Fibroblast of skin of left quadriceps (primary cell): ENCODE measurements at places on chromosomes 6 and 20.

DNA sequence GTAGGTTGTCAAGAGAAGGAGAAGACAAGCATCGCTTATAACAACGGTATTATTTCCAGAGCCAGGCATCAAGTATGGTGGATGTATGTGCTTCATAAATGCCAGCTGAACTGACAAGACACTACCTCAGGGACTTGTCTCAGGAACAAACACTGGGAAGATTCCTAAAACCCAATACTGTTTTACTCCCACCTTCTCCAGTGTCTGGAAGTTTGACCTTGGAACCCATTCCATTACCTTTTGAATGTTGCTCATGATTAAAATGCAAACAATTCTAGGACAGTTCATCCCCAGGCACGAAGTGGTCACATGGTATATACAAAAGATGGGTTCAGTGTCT lies 300.1 kb downstream of the ADGB start:
- DNase-seq = no peak

DNA sequence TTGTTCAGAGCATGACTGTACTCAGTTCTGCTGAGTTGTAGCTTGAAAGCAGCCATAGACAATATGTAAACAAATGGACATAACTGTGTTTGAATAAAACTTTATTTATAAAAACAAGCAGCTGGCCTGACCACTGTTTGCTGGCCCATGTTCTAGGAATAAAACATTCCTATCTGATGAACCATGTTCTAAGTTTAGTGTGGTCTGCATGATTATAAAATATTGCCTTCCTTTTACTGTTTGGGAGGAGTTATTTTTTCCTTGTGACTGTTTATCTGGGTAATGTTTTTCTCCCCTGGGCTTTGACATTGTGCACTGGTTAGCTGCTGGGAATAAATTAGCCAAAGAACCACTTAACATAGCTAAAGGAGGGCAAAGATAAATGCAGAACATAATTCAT lies 55.1 kb downstream of the CDS2 start:
- DNase-seq = peak; percentile 18

DNA sequence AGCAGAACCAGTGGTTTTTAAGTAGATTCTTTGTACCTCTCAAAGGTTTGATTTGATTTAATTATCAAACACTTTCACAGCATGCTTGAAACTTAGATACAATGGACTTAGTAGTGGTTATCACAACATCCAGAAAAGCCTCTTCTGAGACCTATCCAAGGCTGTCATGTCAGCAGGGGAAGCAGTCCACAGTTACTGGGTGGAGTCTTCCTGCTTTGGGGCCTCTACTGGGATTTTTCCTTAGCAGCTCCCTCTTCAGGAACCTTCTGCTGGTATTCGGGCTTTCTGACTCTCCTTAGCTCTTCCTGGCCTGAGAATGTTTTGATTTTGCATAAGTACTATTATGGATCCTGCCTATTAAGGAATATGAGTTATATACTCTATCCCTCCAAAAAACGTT lies 36.0 kb downstream of the ARFGEF2 start:
- DNase-seq = no peak

DNA sequence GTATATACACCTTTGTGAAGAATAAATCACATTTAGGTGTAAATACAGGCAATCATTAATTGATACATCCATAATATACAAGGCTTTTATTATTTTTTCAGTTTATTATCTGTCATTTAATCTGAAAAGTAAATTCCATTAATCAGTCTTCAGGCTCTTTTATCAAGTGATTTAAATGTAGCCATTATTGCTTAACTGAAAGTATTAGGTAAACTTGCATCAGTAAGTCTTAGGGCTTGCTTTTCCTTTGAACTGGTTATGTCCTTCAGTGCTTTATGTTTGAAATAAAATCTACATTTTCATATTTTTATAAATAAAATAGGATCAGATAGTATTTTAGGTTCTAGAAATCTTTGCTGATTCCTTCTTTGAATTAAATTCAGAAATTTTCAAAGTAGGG lies 4.1 kb downstream of the TPBG start:
- no peak for DNase-seq

GRCh38 chr6:80541181-80541580 lies 434.7 kb downstream of the BCKDHB start:
- peak; percentile 82 for DNase-seq

- no peak for DNase-seq
Observed at GRCh38 chr20:5608442-5609161, 141.6 kb upstream of the SHLD1 start.

DNA sequence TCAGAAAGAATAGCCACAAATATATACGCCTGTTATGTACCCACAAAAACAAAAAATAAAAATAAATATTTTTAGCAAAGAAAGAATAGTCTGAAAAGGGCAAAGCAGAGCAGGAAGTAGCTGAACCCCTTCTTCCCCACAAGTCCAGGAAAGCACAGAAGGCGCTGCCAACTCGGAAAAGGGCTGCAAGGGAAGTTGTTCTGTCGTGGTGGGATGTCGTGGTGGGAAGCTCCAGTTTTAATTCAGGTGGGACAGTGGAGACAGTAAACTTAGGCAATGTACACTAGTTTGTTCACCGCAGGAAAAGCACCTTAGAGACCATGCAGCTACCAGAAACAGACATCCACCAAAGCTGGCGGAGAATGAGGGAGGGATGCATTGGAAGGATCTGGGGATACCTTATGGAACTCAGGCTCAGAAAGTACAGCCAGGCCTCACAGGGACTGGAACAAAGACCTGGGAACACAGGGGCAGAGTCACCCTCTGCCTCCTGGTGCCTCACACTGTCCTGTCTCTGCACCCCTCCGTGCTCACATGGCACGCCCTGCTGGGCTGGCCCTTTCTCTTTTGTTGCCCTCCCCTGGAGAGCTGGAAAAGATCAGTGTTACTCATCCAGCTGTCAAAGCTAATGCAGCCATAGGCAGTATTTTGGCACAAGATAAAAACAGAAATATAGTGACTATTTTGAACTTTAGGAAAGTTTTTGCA lies 3.3 kb upstream of the APMAP start:
- no peak for DNase-seq

GRCh38 chr20:58150772-58151171 lies 77.7 kb downstream of the ANKRD60 start:
- DNase-seq = no peak

GRCh38 chr6:155185544-155185943 lies 78.3 kb upstream of the CLDN20 start:
- no peak for DNase-seq

GRCh38 chr20:59525500-59526241 lies 78.7 kb upstream of the PHACTR3 start:
- peak; percentile 22 for DNase-seq

GRCh38 chr6:25032934-25033333 lies 97.2 kb upstream of the RIPOR2 start:
- DNase-seq = no peak

GRCh38 chr6:30163090-30163917 lies at the start of gene TRIM15:
TSS of gene TRIM15 (plus strand) at chr6:30163546. CDS start at chr6:30163685, 139 bp downstream.
- DNase-seq = no peak

GRCh38 chr20:46229478-46230105 lies 78.7 kb downstream of the CDH22 start:
- no peak for DNase-seq

- no peak for DNase-seq
Observed at GRCh38 chr6:49052901-49053300, 410.2 kb downstream of the MMUT start.

GRCh38 chr6:166904101-166904746 lies 52.1 kb downstream of the RNASET2 start:
- DNase-seq = no peak

GRCh38 chr20:8457978-8458377 lies 325.9 kb downstream of the PLCB1 start:
- DNase-seq = no peak

- DNase-seq = no peak
Observed at GRCh38 chr20:57693002-57693582, 16.7 kb downstream of the PMEPA1 start.

DNA sequence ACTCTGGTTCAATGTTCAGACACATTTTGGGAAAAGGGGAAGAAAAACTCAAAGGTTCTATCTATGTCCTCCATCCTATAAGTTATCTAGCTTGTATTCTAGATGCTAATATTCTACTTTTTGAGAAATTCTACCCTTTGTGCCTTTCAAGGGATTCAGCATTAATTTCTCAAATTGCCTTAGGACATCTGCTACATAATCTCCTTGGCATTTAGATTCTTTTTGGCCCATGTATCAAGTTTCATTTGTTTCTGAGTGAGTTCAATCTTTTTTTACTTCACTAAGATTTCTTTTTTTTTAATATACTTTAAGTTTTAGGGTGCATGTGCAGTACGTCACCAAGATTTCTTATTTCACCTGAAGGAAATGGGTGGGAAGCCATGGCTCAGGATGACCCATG lies 232.7 kb upstream of the TENT5A start:
- DNase-seq = no peak

- no peak for DNase-seq
Observed at GRCh38 chr6:98894810-98895209, 52.9 kb downstream of the FBXL4 start.

DNA sequence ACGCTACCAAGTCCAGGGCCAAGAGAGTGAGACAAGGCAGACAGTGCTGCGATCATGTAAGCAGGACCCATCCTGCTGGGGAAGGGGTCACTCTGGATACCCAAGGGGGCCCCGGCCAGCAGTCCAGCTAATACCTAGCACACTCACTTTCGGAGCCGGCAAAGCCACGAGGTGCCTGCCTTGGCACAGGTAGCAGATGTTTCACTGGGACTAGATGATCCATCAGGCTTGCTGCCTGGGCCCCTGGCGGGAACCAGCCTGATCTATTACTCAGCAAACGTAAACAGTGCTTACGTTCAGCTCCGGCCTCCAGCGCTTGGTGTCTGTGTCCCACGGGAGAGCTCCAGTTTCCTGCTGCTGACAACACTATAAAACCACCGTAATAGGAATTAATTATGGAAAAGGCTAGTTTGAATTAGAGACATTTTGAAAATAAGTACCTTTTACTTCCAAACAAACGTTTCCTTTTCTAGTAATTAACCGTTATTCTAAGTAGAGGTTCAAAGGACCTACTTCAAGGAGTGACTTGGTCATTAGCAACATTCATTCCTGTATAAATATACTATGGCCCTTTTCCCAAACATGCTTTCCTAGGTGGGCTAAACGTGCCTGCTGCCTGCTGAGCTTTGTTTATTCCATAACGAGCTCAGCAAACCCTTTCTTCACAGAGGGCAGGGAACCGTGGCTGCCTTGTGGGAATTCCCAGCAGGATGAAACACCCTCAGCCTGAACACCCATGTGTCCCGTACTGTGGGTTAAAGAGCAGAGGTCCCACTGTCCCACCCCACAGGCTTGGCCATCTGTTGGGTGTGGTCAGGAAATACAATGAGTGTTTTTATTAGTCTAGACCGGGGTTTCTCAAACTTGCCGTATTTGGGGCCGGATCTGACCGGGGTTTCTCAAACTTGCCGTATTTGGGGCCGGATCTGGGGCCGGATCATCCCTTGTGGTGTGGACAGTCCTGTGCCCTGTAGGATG lies 18.4 kb downstream of the SLC22A23 start:
- peak; percentile 72 for DNase-seq

GRCh38 chr20:63508072-63508768 lies 9.3 kb upstream of the EEF1A2 start:
- no peak for DNase-seq

DNA sequence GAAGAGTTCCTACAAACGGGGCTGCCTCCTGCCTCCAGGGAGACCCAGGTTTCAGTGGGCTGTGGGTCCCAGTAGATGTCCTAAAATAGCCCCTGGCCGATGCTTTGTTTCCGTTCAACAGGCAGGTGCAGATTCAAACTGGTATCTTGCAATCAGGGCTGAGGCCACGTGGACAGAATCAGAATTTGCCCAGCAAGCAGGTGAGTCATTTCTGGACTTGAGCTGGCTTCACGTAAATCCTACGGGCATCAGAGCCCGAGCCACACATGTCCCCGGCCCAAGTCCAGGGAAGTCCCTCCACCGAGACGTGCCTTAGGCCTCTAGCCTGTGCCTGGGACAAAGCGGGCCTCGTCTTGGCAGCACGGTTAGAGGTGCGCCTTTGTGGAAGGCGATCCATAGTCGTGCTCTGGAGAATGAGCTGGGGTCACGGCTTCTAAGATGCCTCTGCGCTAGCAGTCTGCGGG lies 101.6 kb upstream of the FRMD1 start:
- DNase-seq = no peak

- peak; percentile 10 for DNase-seq
Observed at GRCh38 chr6:104995989-104996617, 39.2 kb downstream of the LIN28B start.

GRCh38 chr20:53510262-53510661 lies 83.4 kb downstream of the ZNF217 start:
- no peak for DNase-seq

DNA sequence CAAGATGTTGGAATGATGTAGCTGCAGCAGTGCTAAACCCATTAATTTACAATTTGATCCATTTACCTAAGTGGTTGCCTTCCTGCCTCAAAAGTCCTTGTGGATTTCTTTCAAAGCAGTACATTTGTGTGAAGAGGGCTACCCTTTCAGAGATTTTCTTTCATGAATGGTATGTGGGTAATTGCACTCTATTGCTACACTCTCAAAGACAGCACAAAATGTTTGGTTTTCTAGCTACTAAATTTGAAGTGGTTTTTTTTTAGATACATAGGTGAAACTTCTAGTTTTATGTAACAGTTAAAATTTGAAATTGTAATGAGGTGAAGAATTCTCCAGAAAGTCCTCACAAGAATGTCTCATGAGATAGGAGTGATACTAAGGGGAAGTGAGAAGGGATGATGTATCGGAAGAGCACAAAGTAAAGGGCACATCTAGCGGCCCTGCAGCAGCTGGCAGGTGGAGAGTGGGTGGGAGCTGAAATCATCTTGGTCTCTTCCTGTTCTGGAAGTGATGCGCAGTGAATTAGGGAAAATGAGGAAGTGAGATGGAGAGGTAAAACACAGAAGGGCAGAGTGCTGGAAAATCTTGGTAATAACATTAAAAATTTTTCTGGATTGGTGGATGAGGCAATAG lies 236.8 kb upstream of the MAN1A1 start:
- no peak for DNase-seq

GRCh38 chr6:95660544-95660943 lies 83.2 kb downstream of the MANEA start:
- DNase-seq = no peak

DNA sequence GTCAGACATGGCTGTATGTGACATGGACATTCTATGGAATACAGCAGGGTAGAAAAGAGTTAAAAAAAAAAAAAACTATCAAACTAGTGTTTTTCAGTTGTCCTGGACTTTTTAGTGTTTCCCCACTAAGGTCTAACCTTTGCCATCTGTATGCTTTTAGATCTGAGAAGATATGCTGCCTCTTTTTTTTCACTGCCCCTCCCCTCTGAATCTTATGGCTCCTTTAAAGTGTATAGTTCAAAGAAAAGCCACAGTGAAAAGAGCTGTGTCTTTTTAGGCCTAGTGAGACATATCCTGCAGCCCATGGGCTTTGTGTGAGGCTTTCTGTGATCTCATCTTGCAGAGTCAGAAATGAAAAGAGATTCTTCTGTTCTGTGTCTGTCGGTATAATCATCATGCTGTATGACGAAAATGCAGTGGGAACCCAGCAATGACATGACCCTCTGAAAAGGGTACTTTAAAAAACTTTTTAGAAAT lies 29.3 kb downstream of the ADGRG6 start:
- no peak for DNase-seq
